T-helper 9 cell (primary cell): ENCODE measurements at places on chromosomes 2 and 18.

GRCh38 chr18:37538526-37539205, 26.9 kb downstream of the CELF4 start:
- DNase-seq: no peak

DNA sequence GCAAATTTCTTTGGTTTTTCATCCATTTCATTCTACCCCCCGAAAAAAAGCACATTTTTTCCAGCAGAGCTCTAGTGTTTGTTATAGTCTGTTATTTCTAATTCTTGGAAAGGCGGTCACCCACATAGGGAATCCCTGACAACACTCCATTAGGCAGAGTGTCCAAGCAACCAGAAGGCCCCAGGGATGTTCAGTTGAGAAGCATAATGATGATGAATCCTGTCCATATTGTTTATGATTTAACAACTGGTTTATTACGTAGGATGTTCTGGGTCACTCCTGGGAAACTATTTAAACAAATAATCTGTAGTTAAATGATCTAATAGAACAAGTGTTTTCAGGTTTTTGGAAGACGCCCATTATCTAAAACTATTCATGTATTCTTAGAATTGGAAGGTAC, 388.7 kb downstream of the TNS1 start:
- DNase-seq: no peak

GRCh38 chr2:207993151-207993763, 32.1 kb downstream of the PLEKHM3 start:
- no peak for DNase-seq

DNA sequence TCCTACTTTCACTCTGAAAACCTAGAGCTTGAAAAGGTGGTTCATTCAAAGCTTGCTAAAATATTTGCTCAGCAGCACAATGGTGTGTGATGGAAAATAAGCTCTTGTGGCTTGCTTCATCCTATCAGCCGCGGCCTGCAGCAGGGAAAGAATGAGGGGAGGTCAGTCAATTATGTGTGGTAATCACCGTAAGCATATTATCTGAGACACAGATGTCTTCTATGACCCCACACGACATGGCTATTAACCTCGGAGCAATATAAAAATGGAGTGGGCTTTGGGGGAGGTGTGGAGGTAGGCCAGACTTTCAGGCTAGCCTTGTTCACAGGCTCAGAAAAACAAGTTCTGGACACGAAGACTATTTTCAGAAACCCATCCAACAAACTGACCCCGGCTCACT, 98.4 kb upstream of the SIX3 start:
- DNase-seq: no peak

DNA sequence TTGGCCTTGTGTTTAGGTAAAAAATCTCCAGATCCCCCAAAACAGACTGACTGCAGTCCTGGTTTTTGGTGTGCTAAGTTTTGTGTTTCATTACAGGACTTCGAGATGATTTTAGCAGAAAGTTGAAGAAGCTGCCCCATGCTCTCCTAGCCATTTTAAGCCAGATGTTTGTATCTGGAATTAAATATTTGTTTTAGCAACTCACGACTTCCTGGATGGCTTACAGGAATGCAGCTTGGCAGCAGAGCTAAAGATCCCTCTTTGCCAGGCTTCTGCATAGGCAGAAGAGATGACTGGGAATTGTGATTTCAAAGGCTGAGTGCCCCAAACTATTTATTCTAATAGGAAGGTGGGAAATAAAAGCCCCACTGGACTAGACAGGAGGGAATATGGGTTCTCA, 31.1 kb downstream of the ONECUT2 start:
- no peak for DNase-seq

DNA sequence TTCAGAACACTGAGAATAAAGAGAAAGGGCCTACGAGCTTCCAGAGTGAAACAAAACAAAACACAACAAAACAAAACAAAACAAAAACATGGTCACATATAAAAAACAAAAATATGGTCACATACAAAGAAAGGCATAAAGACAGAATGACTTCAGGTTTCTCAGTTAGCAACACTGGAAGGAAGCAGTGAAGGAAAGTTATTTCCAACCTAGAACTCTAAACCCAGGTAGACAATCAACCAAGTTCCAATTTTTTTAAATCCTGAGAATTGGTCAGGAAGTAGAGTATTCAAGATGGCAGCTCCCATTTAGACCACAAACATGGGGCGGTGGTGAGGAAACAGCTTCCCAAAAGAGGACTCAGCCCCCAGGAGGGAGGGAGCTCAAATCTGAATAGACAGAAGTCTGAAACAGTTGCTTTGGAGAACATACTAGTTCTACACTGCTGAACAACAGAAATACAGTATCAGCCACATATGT, 9.1 kb downstream of the DRC1 start:
- DNase-seq: no peak

DNA sequence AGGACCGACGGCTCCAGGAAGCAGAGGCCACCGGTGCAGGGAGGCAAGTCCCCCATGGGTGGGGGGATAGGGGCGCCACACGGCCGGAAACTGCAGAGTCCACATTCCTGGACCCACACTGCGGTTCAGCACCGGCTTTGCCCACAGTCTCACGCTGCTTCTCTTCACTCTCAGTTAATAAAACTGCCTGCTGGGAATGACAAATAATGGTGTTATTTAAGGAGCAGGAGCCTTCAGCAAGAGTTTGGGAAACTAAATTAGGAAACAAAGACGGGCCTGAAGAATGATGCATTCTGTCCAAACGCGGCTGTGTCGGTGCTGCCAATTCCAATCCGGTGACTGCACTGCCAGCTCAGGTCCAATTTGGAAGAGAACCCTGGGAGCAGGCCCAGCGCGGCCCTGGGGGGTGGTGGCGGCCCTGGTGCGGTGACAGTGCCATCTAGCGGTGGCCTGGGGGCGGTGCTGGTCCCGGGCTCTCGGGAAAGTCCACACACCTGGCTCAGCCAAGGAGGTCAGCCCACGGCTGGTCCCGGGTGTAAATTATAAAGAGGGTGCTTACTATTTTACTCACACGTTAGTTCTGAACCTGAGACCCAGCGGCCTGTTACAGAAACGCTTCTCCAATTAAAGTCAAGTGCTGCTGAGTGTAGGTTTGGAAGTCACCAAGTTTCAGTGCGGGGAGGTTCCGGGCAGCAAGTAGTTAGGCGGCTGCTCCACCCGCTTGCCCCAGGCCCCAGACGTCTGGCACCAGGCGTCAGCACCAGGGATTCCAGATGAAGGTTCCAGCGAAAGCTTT, 73.1 kb upstream of the PXDN start:
- peak; percentile 52 for DNase-seq

DNA sequence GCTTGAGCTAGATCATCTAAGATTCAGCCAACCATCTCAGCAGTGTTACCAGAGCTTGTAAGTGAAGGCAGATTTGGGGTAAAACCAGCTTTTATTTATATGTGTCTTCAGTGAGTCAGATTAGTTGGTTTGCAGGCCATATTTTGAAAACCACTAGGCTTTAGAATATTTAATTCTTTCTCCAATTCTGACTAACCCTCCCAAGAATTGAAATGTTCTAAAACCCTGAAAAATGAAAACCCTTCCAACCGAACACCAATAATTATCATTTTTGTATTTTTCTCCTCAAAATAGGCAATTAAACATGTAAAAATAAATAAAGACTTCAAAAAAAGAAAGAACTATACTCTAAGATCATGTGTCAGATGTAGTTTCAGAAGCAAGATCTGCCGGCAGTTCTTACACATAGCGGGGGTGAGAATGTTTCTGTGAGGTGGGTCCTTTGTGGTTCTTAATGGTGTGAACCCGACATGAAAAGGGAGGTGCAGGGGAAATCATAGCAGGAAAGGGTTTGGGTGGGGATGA, 14.2 kb downstream of the PLEK start:
- no peak for DNase-seq

DNA sequence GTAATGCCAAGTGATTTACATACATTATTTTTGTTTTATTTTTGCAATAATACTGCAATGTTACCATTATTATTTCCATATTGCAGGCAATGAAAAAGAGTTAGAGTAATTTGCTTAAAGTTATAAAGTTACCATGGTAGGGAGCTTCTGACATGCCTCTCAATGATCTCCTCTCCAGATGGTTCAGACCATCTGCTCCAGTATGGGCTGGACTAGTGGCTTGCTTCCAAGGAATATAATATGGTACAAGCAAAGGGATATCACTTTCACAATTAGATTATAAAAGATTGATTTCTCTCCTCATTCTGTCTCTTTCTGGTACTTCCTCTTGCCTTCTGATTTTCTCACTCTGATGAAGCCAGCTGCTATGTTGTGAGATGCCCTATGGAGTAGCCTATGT, 245.4 kb downstream of the INSIG2 start:
- DNase-seq: no peak

DNA sequence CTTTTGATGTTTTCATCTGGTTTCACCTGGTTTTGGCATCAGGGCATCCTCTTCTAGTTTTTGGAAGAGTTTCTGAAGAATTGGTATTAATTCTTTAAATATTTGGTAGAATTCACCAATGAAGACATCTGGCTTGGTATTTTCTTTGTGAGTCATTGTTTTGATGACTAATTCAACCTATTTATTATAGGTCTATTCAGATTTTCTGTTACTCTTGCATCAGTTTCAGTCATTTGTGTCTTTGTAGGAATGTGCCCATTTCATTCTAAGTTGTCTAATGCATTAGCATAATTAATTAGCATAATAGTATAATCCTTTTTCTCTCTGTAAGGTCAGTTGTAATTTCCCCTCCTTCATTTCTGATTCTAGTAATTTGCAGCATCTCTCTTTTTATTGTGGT, 8.0 kb downstream of the GNLY start:
- no peak for DNase-seq

GRCh38 chr2:31196622-31197021, 20.7 kb downstream of the CAPN14 start:
- DNase-seq: no peak

GRCh38 chr2:46461011-46461674, 18.2 kb upstream of the TMEM247 start:
- peak; percentile 75 for DNase-seq

GRCh38 chr18:37246779-37247340, 318.7 kb downstream of the CELF4 start:
- no peak for DNase-seq
